ENCODE measurements at places on chromosomes 16 and 17.

GRCh38 chr16:86778978-86779377 is 200.6 kb downstream of the FOXL1 start:
- no peak for DNase-seq

DNA sequence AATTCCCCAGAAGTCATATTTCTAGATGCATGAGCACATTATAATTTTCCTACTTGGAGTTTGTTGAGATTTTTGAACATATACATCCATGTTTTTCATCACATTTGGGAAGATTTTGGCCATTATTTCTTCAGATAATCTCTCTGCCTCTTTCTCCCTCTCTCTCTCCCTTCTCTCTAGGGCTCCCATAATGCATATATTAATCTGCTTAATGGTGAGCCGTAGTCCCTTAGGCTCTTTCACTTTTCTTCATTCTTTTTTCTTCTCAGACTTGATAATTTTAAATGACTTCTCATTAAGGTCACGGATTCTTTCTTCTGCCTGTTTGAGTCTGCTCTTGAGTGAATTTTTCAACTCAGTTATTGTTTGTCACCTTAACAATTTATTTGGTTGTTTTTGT is 101.5 kb downstream of the IRX3 start:
- no peak for DNase-seq

- DNase-seq, result no peak
These were observed 32.5 kb upstream of the ENDOV start for GRCh38 chr17:80382446-80382845.

DNA sequence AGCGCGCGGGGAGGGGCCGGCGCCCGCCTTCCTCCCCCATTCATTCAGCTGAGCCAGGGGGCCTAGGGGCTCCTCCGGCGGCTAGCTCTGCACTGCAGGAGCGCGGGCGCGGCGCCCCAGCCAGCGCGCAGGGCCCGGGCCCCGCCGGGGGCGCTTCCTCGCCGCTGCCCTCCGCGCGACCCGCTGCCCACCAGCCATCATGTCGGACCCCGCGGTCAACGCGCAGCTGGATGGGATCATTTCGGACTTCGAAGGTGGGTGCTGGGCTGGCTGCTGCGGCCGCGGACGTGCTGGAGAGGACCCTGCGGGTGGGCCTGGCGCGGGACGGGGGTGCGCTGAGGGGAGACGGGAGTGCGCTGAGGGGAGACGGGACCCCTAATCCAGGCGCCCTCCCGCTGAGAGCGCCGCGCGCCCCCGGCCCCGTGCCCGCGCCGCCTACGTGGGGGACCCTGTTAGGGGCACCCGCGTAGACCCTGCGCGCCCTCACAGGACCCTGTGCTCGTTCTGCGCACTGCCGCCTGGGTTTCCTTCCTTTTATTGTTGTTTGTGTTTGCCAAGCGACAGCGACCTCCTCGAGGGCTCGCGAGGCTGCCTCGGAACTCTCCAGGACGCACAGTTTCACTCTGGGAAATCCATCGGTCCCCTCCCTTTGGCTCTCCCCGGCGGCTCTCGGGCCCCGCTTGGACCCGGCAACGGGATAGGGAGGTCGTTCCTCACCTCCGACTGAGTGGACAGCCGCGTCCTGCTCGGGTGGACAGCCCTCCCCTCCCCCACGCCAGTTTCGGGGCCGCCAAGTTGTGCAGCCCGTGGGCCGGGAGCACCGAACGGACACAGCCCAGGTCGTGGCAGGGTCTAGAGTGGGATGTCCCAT is 232.8 kb downstream of the SEC14L1 start:
- DNase-seq, result no peak

- peak; percentile 67 for DNase-seq
These were observed 725 bp downstream of the KRTAP16-1 start for GRCh38 chr17:41308251-41308917.

GRCh38 chr17:73151916-73152632 is 12.7 kb upstream of the SSTR2 start:
- DNase-seq, result no peak

- no peak for DNase-seq
These were observed 2.0 kb upstream of the GSE1 start for GRCh38 chr16:85611194-85611443.
